ENCODE measurements at places on chromosomes 6 and 20. TPM values are rescaled to one million over a fixed set of nuclear protein-coding genes. Genes with fewer than 3 reads are reported as not detected.

MUC21 gene
- not detected for total RNA-seq

HSPA1L gene
- 1.7 TPM for total RNA-seq

ZNF334 gene
- total RNA-seq, result 7.0 TPM

NFATC2 gene
- total RNA-seq, result 0.09 TPM

RUNX2 gene
- total RNA-seq, result 1.3 TPM

DDX43 gene
- total RNA-seq, result 0.32 TPM

KIAA1755 gene
- 3.3 TPM for total RNA-seq

PRKN gene
- total RNA-seq, result 4.0 TPM

MAPK13 gene
- 10.2 TPM for total RNA-seq

CDH26 gene
- total RNA-seq, result 0.34 TPM

TRIM40 gene
- total RNA-seq, result not detected

NOX3 gene
- not detected for total RNA-seq

STMN3 gene
- 11.7 TPM for total RNA-seq

LAMA2 gene
- total RNA-seq, result 204 TPM
